Stimulated activated CD8-positive, alpha-beta memory T cell treated with anti-CD3 and anti-CD28 coated beads, Interleukin-12 subunit alpha, Interleukin-12 subunit beta, amount 100 ng/mL, for 1 hour (primary cell): ENCODE measurements at places on chromosomes 12 and 14.

DNA sequence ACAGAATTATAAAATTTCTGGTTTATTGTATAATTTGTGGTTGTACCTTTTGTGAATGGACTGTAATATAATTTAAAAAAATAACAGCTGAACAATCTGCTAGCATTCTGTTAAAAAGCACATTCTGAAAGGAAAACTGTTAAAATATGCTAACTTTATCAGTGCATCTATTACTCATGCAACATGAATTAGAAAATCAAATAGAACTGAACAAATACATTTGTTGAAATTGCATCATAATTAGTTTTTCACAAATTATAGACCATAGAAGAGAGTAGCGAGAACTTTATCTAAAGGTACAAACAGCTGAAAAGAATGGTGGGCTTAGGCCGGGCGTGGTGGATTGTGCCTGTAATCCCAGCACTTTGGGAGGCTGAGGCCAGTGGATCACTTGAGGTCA is 33.0 kb downstream of the PTPN21 start:
- DNase-seq: no peak

DNA sequence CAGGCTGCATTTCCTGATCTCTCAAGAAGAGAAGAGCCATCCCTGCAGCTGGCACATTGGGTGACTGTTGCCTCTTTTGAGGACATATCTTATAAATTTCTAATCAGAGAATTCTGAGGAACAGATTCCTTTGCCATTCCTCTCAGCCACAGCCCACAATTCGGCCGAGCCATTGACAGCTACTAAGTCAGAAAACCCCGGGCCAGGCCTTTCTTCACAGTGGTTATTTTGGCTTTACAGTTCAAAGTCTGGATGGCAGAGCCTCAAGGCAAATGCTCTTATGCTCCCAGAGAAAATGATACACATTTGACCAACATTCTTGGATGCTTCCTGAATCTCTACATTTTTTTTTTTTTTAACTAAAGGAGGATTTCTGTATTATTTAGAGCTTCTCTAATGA is 138.4 kb upstream of the FRMD6 start:
- no peak for DNase-seq

- no peak for DNase-seq
These were observed 48.8 kb downstream of the LRCOL1 start for GRCh38 chr12:132561427-132562156.

- DNase-seq: no peak
These were observed 381.9 kb upstream of the RGS6 start for GRCh38 chr14:71550367-71550766.

DNA sequence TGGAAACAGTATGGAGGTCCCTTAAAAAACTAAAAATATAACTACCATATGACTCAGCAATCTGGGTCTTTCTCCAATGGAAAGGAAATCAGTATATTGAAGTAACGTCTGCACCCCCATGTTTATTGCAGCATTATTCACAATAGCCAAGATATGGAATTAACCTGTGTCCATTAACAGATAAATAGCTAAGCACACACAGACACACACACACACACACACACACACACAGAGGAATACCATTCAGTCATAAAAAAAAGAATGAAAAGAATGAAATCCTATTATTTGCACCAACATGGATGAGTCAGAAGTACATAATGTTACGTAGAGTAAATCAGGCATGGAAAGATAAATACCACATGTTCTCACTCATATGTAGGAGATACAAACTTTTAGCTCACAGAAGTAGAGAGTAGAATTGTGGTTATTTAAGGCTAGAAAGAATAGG is 4.7 kb downstream of the KLRK1 start:
- no peak for DNase-seq

DNA sequence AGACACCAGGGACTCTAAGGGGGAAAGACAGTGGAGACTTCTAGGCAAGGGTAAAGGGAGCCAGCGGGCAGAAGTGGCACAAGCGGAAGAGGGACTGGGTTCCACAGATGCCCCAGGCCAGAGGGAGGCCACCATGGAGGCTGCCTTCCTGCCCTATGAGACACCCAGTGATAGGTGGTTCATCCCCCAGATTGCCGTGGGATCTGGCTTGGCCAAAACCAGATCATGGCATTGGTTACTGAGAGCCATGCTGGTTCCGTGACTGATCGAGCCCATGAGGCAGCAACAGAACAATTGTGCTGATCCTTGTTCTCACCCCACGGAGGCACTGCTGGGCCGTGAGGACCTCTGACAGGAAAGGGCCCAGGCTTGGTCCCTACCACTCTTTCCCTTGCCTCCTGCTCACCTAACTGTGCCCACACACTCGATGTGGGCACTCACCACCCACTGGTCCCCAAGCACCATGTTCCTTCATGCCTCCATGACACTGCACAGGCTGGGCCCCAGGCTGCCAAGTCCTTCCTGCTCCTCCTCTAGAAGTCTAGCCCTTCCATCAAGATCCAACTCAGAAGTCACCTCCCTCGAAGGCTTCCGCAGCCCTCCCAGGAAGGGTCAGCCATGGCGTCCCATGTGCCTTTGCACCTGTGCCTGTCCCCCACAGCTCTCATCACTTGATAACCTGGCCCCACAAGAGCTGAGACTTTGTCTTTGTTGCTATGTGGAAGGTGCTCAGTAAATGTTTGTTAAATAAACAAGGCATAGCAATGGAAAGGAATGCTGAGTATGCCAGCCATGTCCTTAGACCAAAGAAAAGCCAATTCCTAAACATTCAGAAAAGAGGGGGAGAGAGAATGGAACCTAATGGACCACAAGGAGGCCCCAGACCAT is 7.3 kb downstream of the KRT79 start:
- DNase-seq: no peak

- no peak for DNase-seq
These were observed 28.1 kb downstream of the CRADD start for GRCh38 chr12:93705237-93705636.

GRCh38 chr12:98504368-98504617 is 11.1 kb upstream of the TMPO start:
- DNase-seq: no peak

DNA sequence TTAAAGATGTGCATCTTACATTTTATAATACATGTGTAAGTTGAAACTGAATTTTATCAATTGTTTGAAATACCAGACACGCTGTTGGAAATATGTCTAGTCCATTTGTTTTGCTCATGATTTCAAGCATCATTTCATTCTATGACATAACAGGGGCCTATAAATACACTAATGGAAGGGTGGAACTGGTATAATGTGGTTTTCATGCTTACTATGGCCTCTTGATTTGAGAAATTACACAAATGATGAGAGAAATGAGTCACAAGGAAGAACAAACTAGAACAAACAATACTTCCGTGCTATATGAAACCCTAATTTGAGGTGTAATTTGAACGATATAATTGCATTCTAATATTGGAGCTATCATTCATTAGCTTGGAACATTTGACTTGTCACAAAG is 663.4 kb downstream of the SLC16A7 start:
- DNase-seq: no peak

- DNase-seq: no peak
These were observed 55.9 kb downstream of the PHLDA1 start for GRCh38 chr12:75975702-75976101.

DNA sequence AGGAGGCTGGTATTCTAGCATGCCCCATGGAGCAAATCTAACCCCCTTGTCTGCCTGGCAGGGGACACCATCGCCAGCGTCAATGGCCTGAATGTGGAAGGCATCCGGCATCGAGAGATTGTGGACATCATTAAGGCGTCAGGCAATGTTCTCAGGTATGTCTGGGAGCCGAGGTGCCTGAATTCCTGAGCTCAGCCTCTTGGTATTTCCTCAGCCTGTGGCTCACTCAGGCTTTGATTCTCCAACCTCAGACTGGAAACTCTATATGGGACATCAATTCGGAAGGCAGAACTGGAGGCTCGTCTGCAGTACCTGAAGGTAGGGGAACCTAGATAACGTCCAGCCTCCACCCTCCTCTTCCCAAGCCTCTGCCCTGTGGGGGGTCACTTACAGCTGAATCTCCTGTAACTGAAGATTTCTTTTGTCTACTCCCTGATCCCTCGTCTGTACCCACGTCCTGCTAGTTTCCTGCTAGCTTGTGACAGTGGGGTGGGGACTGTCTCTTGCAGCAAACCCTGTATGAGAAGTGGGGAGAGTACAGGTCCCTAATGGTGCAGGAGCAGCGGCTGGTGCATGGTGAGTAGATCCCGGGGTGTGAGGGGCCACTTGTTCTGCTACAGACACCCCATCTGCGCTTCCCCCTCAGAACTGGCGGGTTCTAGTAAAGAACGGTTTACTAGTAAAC is 7.0 kb downstream of the TAMALIN start:
- no peak for DNase-seq

DNA sequence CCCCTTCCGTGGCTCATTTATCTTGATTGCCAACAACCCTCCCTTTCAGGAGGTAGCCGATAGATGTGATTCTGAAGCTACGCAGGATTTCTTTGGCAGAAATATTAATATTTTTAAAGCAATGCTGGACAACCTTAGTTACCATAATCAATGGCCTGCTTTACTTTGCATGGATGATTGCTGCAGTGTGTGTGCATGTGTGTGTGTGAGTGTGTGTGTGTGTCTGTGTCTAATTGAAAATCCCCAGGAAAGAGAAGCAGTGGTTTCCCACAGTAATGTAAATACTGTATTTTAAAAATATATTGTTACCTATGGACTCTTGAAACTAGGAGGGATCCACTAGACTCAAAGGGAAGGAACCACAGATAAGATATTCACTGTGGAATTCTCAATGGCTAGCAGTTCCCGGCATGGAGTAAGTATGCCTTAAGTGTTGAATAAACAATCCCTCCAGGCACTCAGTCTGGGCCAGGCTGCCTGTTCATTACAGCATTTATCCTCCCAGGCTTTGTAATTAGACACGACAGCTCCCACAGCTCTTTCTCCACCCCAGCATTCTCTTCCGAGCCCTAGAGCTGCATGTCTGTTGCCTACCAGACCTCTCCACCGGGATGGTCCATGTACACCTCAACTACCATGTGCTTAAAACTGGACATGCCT is 22.5 kb upstream of the C14orf132 start:
- DNase-seq: no peak
